ENCODE measurements at places on chromosomes 6 and 20. TPM values are rescaled to one million over a fixed set of nuclear protein-coding genes. Genes with fewer than 3 reads are reported as not detected.

DNA sequence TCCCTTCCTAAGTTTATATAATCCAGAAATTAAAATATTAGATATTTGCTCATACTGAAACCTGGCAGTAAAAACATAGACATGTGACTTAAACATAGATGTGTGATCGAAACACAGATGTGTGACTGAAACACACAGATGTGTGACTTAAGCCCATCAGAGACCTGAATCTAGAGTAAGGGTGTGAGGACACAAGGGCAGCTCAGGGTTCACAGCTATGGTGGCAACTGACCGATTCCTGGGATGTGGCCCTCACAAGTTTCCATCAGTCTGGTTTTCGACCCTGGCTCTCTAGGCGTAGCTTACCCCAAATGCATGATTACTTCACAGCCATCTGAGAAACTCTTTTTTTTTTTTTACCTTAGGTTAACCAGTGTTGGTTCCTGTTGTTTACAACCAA is 137.0 kb downstream of the NRN1 start:
- no peak for DNase-seq

- no peak for DNase-seq
These were observed 46.4 kb upstream of the SMOC2 start for GRCh38 chr6:168394606-168395005.

GRCh38 chr6:149364557-149364956 is 35.5 kb upstream of the SUMO4 start:
- no peak for DNase-seq

DNA sequence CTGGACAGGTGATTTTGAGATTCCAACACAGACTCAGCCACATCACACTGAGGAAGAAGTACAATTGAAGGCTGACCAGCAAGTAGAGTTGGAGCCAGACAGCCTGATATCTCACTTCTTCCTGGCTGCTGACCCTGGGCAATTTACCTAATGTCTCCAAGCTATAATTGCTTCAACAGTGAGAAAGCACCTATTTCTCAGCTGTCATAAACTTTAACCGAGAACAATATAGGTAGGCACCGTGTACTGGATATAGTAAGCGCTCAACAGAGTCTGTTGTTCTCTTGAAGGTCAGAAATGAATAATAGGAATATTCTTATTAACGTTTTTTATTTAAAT is 28.3 kb downstream of the STX7 start:
- peak; percentile 24 for DNase-seq

- no peak for DNase-seq
These were observed 13.4 kb downstream of the CST7 start for GRCh38 chr20:24962510-24962909.

GRCh38 chr20:38095017-38095686 is 61.6 kb downstream of the RPRD1B start:
- DNase-seq, result no peak

GRCh38 chr6:34462551-34462971 is 3.3 kb upstream of the PACSIN1 start:
- DNase-seq, result no peak

DNA sequence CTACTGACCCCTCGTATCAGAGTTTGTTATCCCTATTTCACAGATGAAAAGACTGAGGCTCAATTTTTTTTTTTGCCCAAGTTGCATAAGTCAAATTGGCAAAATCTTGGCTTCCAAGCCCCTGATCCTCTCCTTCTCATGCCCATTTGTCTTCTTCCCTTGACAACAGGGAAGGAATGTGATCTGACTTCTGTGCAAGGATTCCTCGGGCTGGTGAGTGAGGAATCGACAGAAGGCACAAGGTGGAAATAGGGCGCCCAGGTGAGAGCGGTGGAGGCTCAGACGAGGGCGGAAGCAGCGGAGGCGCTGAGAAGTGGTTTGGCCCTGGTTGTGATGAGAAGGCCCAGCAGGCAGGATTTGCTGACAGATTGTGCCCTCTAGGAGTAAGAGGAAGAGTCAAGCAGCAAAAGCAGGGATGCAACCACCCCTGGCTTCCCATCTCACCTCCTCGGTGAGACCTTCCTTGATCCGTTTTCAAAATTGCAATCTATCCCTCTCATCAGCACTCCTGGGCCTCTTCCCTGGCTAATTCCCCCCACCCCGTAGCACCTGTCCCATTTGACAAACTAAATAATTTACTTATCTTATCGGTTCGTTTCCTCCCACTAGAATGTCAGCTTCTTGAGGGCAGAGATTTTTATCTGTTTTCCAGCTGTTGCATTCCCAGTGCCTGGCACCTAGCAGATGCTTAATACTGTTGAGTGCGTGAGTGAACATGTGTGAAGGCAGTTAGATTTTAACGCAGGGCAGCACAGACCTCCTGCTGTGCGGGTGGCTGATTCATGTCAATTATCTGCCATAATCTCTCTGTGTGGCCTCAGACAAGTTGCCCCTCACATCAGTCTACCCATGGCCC is 3.7 kb upstream of the SIRPA start:
- no peak for DNase-seq

DNA sequence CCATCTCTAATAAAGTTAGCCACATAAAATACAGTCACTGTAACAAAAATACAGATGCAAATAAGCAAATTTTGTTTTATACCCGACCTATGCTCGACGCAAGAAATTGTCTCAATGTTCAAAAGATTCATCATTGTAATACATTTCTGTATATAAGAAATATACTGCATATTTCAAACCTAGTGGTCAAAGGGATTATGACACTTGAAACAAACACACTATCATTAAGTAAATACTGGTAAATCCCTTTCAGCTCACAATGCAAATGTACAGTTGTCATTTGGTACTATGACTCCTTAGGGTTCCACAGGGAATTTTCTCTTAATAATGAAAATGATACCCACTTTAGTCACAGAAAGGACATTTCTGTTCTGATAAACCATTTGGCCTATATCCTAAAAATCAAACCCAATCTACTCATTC is 2.2 kb downstream of the HIVEP2 start:
- DNase-seq, result peak; percentile 67

DNA sequence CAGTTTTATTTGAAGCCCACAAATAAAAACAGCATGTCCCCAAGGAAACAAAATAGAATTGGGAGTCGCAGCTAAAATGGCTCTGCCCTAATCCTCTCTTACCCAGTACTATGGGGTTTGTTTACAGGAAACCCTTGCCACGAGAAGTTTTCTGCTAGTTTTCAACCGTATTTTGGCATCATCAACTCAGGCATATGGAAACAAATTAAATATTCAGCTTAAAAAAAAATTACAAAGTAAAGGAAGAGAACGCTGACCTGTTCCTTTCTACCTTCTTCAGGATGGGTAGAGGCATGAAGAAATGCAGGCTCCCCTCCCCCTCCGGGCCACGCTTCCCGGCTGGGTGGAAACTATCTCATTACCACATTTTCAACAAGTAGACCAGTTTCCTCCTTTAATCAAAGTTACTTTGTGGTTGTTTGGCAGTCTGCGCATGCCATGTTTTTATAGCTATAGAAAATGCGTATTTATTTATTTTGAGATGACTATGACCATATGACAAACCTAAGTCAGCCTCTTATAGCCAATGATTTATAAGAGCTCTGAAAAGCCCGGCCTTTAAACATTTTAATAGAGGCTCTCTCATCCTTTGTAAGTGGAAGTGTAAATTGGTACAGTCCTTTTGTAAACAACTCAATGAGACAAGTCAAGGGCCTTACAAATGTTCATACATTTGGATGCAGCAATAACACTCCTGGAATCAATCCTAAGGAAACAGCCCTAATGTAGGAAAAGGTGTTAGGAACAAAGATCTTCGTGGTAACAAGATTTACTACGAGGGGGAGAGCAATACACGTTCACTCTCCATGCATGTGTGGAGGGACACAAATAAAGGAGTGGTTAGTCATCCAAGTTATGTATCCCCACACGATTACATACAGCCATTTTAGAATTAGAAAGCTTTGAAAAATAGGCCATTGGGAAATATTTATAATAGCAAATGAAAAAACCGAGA is 16.1 kb upstream of the ZNF217 start:
- peak; percentile 82 for DNase-seq

- peak; percentile 93 for DNase-seq
These were observed 85.6 kb downstream of the MYB start for GRCh38 chr6:135266675-135267074.

DNA sequence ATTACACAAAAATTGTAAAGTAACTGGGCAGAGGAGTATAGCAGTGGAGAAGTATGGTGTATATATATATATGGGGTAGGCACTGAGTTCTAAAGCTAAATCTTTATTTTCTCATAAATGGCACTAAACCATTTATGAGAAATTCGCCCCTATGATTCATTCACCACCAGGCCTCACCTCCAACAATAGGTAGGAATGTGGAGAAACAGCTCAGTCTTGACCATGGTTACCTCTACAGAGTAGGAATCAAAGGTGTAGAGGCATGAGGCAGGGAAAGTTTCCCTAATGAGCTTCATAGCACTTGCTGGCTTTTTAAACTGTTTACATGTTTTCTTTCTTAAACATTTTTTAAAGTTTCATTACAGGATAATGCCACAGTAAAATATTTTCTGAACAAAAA is 36.9 kb upstream of the SUMO4 start:
- DNase-seq, result no peak

GRCh38 chr6:135939208-135939591 is 87.7 kb downstream of the PDE7B start:
- no peak for DNase-seq

DNA sequence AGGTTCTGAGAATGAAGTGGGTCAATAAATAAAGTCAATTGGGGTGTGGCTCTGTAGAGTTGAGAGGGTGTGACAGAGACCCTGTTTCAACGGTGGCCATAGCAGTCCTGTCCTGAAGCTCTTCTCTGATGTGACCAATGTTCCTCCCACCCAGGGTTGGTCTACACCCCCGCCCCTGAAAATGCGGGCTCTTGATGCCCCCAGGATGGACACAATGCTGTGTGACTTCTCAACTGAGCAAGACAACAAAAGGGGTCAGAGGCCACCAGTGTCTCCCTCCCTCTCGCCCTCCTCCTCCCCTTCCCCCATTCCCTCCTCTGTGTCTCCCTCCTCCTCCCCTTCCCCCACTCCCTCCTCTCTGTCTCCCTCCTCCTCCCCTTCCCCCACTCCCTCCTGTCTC is 41.7 kb upstream of the NXT1 start:
- DNase-seq, result no peak

- DNase-seq, result no peak
These were observed 726.4 kb upstream of the SLC35B3 start for GRCh38 chr6:9161731-9162130.

- no peak for DNase-seq
These were observed 664.8 kb upstream of the GJE1 start for GRCh38 chr6:141467881-141468280.

DNA sequence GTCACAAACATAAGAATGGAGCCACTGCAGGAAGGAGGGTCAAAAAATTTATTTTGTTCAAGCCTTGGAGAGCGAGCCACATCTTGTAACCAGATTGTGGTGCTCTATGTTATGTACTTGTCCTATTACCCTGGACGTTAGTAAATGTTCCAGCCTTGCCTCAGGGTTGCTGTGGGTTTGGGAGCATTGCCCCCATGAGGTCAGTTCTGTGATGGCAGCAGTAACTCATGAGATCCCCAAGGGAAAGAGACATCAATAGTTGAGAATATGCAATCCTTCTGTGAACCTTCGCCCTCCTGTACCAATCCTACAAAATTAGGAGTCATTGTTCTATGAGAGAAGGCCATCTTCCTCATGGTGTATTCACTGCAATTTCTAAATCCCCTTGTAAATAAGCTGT is 16.4 kb upstream of the CFAP206 start:
- peak; percentile 66 for DNase-seq

GRCh38 chr6:14732844-14733757 is 512.8 kb upstream of the JARID2 start:
- no peak for DNase-seq

DNA sequence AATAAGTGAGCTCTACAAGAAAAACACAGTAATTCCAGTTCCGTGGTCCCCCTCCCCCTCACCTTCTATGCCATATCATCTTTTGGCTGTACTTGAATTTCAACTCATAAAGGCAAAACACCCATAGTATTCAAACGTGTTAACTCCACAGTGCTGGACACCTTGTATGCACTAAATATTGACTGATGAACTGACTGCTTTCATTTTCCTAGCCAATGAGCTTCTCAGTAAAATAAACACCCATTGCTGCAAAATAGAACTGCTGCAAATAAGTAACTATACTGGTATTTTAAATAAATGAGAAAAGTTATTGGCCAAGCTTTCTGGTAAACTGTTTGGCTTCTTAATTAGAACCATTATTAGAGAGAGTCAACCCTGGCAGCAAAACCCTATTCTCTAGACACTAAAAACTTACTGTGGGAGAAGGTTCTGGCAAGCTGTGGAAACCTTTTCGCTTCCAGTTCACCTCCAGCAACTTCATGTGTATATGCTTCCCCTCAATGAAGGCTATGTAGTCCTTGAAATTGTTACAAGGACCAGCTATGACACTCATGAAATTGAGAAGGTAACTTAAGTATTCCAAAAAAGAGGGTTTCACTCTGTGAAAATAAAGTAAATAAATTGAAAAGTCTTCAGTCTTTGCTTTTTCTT is 86.0 kb downstream of the MBOAT1 start:
- DNase-seq, result no peak

- no peak for DNase-seq
These were observed 71.2 kb upstream of the PTPN1 start for GRCh38 chr20:50438986-50439407.

DNA sequence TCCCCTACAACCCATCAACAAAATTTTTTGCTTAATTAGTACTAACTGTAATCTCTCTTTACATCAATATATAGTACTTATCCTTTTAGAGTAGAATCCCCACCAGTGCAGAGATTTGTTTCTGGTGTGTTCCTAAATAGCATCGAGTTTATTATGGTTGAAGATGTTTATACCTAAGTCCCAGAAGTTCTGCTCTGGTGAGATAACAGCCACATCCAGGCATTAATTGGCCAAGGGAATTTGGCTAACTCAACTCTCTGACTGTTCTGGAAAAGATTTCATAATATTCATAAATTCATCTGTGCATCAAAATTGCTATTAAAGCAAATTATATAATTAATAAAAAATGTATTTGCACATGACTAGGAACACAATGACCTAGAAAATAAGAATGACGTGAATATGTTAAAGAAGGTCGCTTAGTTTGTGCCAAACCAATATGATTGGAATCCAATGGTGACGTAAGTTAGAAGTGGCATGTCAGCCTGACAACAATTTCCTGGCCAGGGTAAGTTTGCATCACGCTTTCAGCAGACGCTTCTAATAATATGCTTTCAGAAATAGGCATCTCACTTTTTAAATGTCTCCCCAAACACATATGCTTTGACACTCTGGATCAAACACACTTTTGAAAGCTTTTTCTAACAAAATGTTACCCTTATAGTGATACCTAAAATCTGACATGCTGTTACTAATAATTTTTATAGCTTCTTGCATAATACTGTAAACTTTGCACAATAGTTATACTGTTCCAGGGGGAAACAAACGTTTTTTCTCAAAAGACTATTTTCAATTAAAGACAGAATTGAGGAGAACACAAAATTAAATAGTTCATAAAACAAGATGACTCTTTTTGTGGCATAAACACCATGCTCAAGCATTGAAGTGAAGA is 236.7 kb downstream of the TENT5A start:
- DNase-seq, result no peak

- no peak for DNase-seq
These were observed 27.3 kb downstream of the RNF182 start for GRCh38 chr6:13952101-13952500.

- DNase-seq, result no peak
These were observed 24.1 kb downstream of the SLC24A3 start for GRCh38 chr20:19236371-19237055.

GRCh38 chr20:36852187-36852586 is 23.8 kb upstream of the TLDC2 start:
- peak; percentile 28 for DNase-seq

HLA-DPA1 gene
- 253 TPM for total RNA-seq

IRF4 gene
- total RNA-seq, result 291 TPM

OXT gene
- not detected for total RNA-seq

REM1 gene
- total RNA-seq, result not detected

CLPSL2 gene
- not detected for total RNA-seq

SIRPD gene
- total RNA-seq, result not detected

EPB41L1 gene
- total RNA-seq, result 1.4 TPM

MCM9 gene
- 18.8 TPM for total RNA-seq

Measured in OCI-LY7 (cell line).